ENCODE measurements at places on chromosomes 3 and 15.

- DNase-seq = no peak
Measured at GRCh38 chr3:73718326-73719110, 93.8 kb upstream of the PDZRN3 start.

- no peak for DNase-seq
Measured at GRCh38 chr3:195046441-195046840, 224.5 kb downstream of the XXYLT1 start.

DNA sequence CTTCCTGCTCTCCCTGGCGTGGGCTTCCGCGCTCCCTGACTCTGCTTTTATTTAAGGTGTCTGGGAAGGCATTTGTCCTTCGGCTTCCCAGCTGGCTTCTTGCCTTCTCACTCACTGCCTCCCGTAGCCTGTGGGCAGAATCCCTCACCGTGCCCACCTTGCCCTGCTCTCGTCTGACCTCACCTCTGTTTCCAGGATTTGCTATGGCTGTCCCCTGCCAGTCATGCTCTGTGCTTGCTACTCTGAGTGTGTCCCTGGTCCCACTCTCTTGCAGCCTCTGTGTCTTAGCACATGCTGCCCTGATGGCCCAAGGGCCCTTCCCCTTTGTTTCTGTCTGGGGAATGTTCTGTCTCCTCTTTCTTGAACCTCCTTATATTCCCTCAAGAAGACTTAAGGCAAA, 26.2 kb downstream of the LPP start:
- DNase-seq = no peak

GRCh38 chr3:34780294-34780693, 859.0 kb upstream of the ARPP21 start:
- no peak for DNase-seq

- DNase-seq = peak; percentile 46
Measured at GRCh38 chr3:32045091-32045915, 61.1 kb upstream of the GPD1L start.

GRCh38 chr3:63652066-63652725, at the start of gene SNTN:
Gene SNTN (plus strand): TSS chr3:63652675. CDS start chr3:63652688, 13 bp downstream.
- DNase-seq = no peak

DNA sequence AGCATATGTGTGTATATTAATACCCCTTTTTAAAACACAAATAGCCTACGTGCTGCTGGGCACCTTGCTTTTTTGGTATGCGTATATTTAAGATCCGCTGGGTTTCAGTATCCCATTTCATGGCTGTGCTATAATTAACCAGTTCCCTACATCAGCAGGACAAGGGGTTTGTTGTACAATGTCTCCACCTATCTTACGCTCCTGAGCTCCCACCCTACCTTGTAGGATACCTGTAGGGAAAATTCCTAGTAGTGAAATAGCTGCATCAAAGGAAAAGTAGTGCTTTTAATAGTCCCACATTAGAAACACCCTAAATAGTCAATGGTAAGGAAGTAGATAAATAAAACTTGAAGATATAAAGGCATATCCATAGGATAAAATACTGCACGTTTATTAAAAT, 1.4 kb downstream of the MAP6D1 start:
- no peak for DNase-seq

GRCh38 chr15:75161917-75162414, 39.7 kb upstream of the C15orf39 start:
- DNase-seq = no peak

DNA sequence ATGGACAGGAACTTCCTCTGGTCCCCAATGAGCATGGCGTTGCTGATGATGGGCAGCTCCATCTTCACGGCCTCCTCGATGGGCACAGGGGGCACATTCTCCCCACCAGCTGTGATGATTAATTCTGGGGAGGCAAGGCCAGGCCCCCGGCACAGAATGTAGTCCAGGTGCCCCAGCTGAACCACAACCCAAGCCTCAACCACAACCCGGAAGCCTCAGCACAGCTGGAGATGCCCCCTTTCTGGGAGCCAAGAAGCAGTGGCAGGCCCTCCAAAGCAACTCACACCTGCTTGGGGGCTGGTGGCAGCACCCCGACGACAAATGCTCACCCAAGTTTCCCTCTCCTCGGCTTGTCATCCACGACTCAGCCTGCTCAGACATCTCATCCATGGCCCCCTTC, 25.2 kb downstream of the IDH3A start:
- DNase-seq = no peak

GRCh38 chr15:86213420-86213819, 133.7 kb downstream of the AGBL1 start:
- DNase-seq = no peak

GRCh38 chr3:42336103-42336502, 70.1 kb upstream of the CCK start:
- DNase-seq = no peak

DNA sequence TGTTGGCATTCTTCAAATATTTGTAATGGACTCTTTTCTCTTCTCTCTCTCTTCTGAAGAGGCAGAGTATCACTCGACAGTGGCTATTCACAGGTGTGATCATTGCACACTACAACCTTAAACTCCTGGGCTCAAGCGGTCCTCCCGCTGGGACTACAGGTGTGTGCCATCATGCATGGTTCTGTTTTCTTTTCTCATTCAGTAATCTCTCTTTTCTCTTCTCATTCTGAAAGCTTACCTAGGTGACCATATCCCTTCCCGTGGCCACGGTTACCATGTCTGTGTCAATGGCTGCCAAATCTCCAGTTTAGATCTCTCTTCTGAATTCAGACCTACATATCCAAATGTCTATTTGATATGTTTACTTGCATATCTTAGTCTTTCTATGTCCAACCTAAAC, 96.3 kb downstream of the SOX2 start:
- DNase-seq = no peak

DNA sequence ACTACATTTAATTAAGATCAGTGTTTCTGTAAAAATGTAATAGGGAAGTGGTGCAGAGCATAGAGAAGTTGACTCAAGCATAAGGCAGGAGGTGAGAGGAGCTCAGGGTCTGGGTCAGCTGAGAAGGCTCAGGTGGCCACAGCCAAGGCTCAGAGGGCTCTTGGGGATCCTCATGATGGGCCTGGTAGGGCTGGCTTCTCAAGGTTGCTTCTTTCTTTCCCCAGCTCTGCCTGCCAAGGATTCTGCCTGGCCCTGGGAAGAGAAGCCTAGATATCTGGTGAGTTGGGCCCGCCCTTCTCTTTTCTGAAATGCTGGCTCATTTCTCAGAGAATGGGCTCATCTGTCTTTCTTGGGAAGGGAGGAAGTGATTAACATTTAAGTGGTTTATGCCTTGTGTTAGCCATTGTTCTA, 6.5 kb downstream of the ZNF589 start:
- DNase-seq = no peak

GRCh38 chr3:37935756-37936666, 54.6 kb upstream of the VILL start:
- DNase-seq = peak; percentile 37

GRCh38 chr3:125022206-125022605, 33.6 kb downstream of the HEG1 start:
- DNase-seq = no peak

Measured in ecto neural progenitor cell (in vitro differentiated cells).